Urothelium cell line (cell line): ENCODE measurements at places on chromosomes 1 and 21.

DNA sequence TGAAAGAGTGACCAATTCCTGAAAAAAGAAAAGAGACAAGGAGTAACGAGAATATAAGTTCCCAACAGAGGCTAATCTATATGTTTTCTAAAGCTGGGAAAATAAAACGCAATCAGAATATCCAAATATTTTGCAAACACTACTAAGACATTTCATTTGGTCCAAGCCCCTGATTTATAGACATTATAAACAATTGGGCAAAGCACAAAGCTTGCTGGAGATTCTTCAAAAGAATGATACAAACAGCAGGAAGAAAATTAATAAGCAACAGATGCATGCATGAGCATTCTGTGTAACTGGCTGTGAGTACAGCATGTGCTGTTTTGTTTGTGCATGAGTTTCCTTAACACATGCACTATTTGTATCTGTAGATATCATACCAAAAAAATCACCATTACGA, 552.9 kb downstream of the LTN1 start:
- no peak for DNase-seq

DNA sequence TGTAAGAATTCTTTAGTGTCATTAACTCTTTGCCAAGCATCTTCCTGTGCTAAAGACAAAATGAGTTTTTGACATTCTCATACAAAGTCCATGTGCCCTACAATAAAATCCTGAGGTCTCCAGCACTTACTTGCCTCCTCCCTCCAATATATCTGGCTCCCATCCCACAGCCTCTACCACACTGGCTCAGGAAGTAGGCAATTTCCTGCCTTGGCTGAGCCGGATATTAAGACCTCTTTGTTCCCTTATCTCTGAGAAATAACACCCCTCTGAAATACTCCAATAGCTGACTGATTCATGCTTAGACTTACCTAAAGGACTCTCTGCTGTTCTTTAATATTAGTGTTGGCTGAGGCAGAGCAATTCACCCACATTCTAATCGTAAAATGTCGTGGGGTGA, 37.6 kb upstream of the GORAB start:
- DNase-seq, result peak; percentile 42

DNA sequence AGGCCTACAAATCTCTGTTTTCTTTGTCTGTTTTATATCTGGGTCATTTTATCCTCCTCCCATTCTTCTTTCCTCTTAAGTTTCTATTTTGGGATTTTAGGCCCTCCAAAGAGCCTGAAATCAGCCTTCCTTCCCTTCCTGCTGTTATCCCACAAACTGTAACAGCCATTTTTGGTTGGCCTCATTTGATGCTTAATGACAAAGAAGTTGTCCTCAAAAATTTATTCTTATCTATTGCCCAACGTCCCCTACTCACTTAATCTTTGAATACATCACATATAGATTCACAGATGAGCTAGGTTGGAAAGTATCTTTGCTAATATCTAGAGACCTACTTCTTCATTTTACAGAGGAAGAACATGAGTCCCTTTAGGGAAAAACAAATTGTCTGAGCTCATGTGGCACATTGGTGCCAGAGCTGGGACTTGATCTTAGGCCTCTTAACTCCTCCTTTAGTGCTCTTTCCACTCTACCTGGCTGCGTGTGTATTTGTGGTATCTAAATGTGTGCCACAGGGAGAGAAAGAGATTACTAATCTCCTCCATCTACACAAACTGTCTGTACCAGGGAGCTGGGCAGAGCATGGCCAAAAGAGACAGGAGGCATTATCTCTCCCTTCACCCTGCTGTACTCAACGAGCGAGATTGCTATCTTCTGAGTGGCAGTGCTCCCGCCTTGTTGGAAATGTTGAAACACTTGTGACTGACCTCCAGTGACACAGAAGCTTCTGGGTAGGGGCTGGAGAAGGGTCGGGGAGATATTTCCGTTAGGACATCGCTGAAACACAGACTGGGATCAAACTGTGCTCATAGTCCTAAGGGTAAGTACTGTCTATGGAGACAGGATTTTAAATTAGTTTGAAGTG, 30.1 kb downstream of the RHEX start:
- no peak for DNase-seq

DNA sequence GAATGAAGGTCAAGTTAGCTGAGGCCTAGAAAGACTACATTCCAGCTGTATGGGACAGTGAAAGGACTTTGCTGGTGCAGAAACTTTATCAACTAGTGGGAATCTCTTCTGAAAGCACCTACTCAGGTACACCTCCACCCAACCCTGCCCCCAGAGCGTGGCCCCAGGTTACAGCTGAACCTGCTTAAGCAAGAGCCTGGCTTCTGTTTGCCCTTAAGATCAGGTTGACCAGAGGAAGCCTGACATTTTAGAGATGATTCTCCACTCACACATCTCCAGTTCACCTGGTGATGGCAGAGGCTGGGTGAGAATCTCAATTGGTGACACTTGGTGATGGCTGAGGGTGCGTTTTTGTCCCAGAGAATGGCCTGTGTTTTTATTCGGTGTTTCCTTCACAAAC, 24.0 kb downstream of the ELAPOR1 start:
- no peak for DNase-seq

DNA sequence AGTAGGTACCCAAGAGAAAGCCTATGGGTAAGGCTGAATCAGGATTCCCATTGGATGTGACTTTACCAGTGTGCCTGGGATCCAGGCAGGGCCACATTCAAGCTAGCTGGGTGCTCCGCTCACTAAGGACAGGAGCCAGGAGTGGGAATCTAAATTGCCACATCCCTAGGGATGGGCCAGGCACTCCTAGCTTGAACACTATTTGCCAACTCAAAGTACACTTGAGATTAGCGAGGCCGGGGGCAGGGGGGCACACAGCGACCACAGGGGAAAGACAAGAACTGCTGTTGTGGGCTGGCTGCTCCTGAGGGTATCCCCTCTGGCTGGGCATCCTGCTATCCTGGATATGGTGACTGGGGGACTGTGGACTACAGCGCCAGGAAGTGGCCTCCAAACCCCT, 4.3 kb downstream of the SLC45A3 start:
- no peak for DNase-seq

- no peak for DNase-seq
Measured at GRCh38 chr1:204769997-204770396, 84.5 kb upstream of the LRRN2 start.
